ENCODE measurements at places on chromosomes 3 and 15. TPM values are rescaled to one million over a fixed set of nuclear protein-coding genes. Genes with fewer than 3 reads are reported as not detected.

Gene GRK7
- not detected for total RNA-seq

Gene APOD
- 101 TPM for total RNA-seq

Gene CLSTN2
- total RNA-seq = 134 TPM

Gene POTEB
- total RNA-seq = not detected

Gene MUSTN1
- 8.6 TPM for total RNA-seq

Gene SKOR1
- 1.0 TPM for total RNA-seq

Gene CFAP92
- 3.5 TPM for total RNA-seq

Gene DNAJC17
- 31.6 TPM for total RNA-seq

Gene CPEB1
- 14.4 TPM for total RNA-seq

Gene ATP8B4
- total RNA-seq = 7.1 TPM

Gene MAN2A2
- total RNA-seq = 54.1 TPM

Gene RARB
- 8.9 TPM for total RNA-seq

Gene SERINC4
- total RNA-seq = 0.22 TPM

Gene FBN1
- total RNA-seq = 90.7 TPM

Gene SENP8
- 1.3 TPM for total RNA-seq

Gene TIMP4
- 5.2 TPM for total RNA-seq

Gene CPNE4
- total RNA-seq = not detected

Gene CKMT1B
- 0.11 TPM for total RNA-seq

Gene IGF2BP2
- total RNA-seq = 19.8 TPM

Gene METTL6
- 24.4 TPM for total RNA-seq

Gene ZIC4
- total RNA-seq = not detected

Gene BFSP2
- total RNA-seq = not detected

Gene COL6A6
- total RNA-seq = 0.43 TPM

Gene CCK
- not detected for total RNA-seq

Gene TRPM1
- total RNA-seq = not detected

Gene RETNLB
- total RNA-seq = not detected

Gene NAALADL2
- total RNA-seq = 29.3 TPM

Gene CD96
- 0.25 TPM for total RNA-seq

Gene SPRED1
- total RNA-seq = 23.7 TPM

Data from ovary (tissue), 10 donors.